ENCODE measurements at places on chromosomes 6 and 20. TPM values are rescaled to one million over a fixed set of nuclear protein-coding genes. Genes with fewer than 3 reads are reported as not detected.

DNA sequence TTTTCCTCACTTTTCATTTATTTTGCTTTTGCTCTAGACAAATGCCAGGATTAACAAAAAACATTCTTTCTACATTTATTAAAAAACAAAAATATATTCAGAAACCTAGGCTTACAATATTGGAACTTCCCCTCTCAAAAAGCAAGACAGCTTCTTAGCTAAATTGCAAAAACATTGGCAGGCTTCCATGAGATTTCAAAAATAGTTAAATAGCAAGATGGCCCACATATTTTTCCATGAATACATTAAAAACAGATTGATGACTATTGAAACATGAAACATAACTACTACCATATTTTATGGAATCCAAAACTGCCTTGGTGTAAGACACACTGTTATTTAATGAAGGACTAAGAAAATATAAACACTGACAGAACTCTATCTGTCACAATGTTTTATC, 92.0 kb downstream of the LY86 start:
- DNase-seq = no peak

DNA sequence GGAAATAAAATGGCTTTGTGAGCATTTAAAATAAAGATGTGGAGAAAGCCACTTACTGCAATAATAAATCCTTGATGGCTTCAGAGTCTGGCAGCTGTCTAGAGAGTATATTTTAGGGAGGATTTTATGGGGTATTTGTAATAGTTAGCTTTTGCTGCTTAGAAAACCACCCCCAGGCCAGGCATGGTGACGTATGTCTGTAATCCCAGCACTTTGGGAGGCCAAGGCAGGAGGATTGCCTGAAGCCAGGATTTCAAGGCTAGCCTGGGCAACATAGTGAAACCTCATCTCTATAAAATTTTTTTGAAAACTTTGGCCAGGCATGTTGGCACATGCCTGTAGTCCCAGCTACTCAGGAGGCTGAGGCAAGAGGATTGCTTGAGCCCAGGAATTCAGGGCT, 63.8 kb downstream of the ISM1 start:
- DNase-seq = no peak

Gene IP6K3
- total RNA-seq = 2.6 TPM

DNA sequence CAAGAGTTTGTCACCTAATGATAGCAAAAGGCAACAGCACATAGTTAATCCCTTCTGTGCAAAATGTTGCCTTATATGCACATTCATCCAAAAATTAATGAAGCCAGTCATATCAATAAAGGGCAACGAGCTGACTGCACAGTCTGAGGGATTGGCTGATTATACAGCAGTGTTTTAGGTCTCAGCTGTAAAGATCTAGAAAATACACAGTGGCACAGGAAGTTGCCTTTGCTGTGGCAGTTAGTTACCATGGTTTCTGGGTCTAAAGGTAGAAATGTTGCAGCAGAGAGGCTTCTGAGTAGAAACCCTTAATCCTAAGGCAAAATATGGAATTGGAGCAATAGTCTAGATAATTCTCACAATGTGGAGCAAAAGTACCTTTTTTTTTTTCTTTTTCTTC, 89.7 kb downstream of the SMPDL3A start:
- DNase-seq = no peak

GRCh38 chr6:125811259-125811658, 20.5 kb downstream of the NCOA7 start:
- no peak for DNase-seq

Gene NR2E1
- not detected for total RNA-seq

- DNase-seq = peak; percentile 72
Measured at GRCh38 chr6:108621117-108621516, 60.4 kb downstream of the FOXO3 start.

GRCh38 chr6:3280866-3281465, 22.2 kb downstream of the PSMG4 start:
- no peak for DNase-seq

DNA sequence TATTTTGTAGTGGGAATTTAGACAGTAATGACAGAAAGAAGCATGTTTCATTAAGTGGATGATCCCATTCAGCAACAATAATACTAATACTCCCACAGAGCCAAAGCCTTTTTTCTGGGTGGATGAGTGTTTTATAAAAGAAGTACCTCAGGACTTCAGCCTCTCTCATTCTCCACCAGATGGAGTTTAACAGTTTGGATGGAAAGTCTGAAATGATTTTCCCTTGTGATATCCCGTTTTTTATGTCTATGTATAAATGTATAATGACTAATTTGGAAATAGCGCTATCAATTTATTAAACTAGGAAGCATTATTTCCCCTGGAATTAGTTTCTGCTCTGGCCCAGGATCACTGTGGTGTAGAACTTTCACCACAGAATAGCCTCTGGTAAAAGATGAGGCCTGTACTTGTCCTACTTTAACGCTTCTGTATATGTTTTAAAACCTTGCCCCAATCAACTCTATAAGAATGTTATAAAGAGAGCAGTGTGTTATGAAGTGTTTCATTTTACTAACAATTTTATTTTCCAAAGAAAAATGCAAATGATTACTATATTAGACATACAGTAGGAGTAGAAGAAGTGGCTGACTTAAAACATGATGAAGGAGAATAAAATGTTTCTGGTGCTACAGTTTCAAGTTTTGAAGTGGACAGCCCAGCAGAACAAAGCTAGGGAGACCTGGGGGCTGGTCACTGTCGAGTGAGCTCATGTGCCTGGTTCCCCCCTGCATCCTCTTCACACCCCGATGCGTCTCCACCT, 135.6 kb downstream of the HIVEP1 start:
- no peak for DNase-seq

GRCh38 chr6:20236909-20237600, 24.8 kb upstream of the MBOAT1 start:
- no peak for DNase-seq

Gene EBF4
- total RNA-seq = 2.6 TPM

DNA sequence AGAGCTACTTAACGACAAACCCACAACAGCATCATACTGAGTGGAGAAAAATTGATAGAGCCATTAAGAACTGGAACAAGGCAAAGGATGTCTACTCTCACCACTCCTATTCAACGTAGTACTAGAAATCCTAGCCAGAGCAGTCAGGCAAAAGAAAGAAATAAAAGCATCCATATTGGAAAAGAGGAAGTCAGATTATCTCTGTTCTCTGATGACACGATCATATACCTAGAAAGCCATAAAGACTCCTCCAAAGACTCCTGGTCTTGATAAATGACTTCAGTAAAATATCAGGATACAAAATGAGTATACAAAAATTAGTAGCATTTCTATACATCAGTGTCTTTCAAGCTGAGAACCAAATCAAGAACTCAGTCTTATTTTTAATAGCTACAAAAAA, 17.0 kb upstream of the FHL5 start:
- no peak for DNase-seq

DNA sequence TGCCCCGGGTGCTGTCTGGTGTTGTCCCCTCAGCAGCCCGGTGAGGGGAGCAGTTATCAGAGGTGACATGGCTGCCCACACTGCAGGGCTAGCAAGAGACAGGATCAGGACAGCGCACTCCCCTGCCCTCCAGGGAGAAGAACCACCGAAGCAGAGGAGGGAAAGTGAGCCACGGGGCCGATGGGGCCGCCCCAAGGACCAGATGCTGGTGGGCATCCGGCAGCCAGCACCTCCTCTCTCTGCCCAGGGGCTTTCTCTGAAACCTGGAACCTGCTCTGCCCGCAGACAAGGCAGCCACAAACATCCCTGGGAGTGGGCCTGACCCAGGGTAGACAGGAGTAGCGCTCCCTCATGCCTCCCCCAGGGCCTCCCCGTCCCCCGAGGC, 163.0 kb upstream of the CST7 start:
- no peak for DNase-seq

Gene FUT9
- total RNA-seq = not detected

- no peak for DNase-seq
Measured at GRCh38 chr20:26214991-26215390, 518.3 kb upstream of the ZNF337 start.

- peak; percentile 14 for DNase-seq
Measured at GRCh38 chr20:13231031-13231752, 10.1 kb downstream of the ISM1 start.

DNA sequence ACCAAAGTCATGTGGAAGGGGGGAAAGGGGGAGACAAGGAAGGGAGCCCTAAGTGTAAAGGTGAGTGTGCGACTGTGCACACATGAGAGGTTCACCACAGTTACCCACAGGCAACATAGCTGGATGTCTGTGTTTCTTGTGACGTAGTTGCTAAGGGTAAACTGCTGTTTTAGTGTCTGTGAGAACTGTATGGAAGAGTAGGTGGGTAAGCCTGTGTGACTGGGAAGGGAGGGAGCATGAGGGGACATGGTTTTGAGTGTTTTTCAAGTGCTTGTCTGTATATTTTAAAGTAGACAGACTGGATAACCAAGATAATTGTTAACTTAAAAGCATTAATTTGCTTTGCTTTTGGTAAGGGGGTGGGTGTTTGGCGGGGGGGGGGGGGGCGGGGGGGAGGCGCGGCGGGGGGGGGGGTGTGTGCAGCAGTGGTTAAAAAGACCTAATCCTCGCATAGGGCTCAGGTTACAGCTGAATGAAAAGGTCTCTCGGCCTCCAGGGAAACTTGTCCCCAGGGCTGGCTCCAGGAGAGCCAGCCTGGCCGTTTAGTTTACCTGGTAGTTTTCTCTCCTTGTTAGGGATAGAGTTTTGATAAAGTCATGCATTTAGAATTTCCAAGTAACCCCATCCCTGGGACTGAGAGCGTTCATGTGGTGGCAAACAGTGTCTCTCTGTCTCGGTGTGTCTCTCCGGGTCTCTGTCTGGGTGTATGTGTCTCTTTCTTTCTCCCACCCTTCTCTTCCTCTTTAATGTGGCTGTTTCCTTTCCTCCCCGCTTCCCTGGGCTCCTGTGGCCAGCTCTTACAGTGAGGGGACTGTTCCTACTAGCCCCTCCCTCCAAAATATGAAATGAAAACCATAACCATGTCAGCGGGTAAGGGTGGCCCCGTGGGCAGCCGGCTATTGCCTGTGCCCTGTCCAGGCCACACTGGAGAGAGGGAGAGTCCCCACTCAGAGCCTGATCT, 3.4 kb downstream of the SCUBE3 start:
- no peak for DNase-seq

DNA sequence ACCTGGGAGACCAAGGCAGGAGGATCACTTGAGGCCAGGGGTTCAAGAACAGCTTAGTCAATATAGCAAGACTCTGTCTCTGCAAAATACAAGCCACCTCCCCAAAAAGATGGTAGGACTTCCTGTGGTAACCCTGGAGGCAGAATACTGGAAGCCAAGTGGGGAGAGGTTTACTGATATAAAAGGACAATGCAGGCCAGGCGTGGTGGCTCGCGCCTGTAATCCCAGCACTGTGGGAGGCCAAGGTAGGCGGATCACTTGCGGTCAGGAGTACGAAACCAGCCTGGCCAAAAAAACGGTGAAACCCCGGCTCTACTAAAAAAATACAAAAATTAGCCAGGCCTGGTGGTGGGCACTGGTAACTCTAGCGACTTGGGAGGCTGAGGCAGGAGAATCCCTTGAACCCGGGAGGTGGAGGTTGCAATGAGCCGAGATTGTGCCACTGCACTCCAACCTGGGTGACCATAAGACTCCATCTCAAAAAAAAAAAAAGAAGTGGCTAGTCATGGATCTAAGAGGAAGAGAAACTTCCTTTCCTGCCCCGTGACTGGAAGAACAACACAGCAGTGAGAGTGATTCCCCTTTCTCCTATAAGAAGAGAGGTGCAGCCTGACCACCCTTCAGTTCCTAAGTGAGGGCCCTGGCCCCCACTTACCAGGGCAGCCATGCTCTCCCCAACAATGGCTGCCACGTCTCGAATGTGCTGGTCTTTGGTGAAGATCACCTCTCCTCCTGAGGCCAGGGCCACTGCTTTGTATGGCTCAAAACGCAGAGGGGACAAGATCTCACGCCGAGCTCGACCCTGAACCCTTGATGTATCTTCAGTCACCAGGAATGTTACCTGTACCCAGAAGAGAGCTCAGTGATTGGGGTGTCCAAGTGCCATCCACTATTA, 6.2 kb downstream of the SAPCD1 start:
- no peak for DNase-seq

DNA sequence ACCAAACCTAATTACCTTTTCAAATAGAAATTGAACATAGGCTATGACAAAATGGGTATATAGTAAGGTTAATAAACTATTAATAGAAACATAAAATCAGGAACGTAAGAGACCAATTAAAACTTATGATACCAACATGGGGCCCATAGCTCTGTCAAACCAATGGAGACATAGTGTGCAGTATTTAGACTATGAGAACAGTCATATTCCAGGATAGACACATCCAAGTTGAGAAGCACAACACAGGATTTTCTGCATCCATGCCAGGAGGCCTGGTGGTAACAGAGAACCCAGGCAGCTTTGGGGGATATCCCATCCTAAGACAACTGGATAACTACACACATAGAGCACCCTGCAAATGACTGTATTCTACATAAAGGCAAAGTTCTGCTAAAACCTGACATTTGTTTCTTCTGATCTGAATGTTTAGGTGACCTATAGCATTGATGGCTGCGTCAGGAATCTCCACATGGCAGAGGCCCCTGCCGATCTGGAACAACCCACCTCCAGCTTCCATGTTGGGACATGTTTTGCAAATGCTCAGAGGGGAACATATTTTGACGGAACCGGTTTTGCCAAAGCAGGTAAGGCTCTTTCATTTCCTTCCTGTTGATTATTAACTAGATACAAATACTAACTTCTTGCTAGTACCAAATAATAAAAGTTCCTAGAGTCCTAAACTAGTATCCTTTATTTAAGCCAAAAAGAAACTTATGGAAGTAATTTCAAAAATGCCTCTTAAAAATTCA, 202.7 kb downstream of the ARHGAP18 start:
- DNase-seq = no peak

Gene OVOL2
- total RNA-seq = not detected

Gene MYL9
- 195 TPM for total RNA-seq

Gene TRIM38
- 13.8 TPM for total RNA-seq

Gene SCAF8
- 39.7 TPM for total RNA-seq

DNA sequence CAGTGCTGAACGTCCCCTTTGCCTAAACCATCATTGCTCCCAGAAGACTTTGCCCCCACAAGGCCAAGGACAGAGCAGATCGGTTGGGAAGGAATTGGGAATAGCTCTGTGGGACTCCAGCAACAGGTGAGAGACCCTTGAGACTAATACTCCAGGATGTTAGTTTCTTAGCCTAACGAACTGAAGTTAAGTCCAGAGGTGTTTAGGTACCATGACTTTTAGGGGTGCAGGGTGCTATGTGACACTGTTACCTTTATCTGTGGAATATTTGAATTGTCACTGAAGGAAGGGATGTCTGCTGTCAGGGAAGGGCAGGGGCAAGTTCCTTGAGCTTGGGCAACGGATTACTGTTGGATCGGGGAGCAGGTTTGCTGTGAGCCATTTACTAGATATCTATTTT, 1.9 kb downstream of the BLCAP start:
- no peak for DNase-seq

Gene EPHA7
- total RNA-seq = 0.32 TPM

Gene MLIP
- not detected for total RNA-seq

DNA sequence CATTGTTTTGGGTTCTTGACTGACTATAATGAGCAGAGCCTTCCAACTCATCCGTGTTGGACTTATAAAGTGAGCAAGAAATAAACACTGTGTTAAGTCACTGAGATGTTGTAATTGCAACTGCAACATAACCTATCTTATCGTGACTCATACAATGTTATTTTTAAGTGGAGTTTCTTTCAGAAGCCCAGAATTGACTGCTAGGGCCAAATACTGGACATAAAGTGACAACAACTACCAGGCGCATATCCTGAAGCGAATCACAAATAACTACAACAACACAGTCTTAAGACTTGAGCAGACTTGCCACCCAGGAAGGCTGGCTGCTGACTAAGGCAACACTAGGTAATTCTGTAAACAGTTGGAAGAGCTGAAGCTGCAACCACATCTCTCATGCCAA, 326.6 kb downstream of the COL12A1 start:
- peak; percentile 89 for DNase-seq

- no peak for DNase-seq
Measured at GRCh38 chr6:164551706-164552105, 757.7 kb downstream of the C6orf118 start.

- DNase-seq = peak; percentile 53
Measured at GRCh38 chr6:134253681-134254080, 64.2 kb downstream of the SGK1 start.

All from fibroblast of villous mesenchyme (primary cell).